Fibroblast of the conjunctiva (primary cell): ENCODE measurements at places on chromosomes 3 and 15.

DNA sequence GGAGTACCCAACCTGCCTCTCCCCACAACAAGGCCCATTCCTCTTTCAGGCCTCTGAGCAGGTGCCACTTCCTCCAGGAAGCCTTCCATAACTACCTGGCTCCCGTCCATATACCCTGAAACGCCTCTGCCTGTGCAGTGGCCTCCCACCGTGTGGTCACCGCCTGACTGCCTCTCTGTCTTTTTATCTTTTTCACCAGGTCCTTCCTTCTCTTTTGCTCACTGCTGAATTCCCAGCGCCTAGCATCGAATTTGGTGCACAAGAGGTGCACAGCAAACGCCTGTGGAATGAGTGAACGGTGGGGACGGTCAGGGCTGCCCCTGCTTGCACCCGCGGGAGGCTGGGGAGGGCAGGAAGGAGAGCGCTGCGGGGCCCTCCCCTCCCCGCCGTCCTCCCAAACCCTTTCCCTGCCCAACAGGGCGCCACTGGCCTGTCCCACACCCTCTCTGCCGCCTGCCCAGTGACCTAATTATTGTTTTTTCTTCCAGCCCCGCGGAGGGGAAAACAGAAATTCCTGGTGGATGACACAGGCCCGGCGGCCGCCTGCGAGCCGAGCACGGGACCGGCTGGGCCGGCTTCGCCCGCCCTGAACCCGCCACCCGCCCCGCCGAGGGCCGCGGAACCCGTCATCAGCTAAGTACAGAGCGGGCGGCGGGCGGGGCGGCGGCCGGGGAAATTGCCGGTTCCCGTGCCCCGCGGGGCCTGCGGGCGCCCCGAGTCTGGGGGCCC lies 140.1 kb downstream of the SMAD6 start:
- DNase-seq: peak; percentile 75

GRCh38 chr3:89025185-89025584 lies 82.2 kb upstream of the EPHA3 start:
- DNase-seq: no peak

- DNase-seq: no peak
Measured at GRCh38 chr3:72082186-72082715, 297.3 kb upstream of the PROK2 start.

DNA sequence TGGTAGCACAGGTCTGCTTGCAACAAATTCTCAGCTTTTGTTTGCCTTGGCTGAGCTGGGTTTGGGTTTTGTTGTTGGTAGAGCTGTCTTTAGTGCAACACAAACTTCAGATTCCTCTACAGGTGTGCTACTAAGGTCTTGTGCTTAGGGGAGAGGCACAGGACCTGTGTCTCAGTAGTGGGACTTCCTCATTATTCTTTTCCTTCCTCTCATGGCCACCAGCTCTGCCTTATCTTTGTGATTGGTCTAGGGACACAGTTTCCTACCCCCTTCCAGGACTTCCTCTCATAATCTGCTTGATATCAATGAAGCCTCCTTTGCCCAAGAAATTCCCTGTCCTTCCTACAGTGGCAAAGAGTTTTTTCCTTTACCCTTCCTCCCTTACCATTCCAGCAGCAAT lies 24.9 kb upstream of the DNAAF4 start:
- no peak for DNase-seq

DNA sequence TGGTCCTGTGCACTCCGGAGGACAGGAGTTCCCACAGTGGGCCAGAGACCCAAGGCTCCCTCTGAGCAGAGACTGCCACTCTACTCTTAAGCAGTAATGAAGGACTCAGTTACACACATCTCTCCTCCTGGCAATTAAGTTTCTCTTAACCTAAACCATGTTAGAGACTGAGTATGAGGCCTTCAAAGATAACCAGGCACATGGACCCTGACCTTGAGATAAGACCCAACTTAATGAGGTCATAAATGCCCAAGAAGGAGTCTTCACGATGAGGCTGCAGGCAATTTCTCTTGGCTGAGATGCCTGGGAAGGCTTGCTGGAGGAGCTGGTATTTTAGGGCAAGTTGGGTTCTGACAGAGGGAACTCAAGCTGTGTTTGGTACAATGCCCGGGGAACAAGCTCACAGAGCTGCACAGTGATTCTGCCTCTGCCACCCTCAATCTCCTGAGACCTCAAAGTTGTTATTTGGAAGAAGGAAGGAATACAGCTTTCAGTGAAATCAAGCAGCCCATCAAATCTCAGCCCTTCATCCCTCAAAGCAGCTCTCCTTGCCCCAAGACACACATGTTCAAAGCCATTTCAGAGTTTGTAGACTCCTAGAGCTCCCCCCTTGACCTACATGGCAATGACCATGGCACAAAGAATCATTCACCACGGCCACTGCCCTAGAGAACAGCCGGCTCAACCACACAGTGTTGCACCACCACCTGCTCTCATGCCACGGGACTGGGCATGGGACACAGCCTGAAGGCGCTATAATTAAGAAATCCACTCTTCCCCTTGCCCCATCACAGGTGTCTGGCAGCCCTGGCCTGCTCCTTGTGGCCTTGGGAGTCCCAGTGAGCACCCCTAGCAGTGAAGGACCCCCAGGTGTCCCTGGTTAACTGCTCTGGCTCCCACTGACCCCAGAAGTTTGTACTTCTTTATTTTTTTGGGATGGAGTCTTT lies 7.1 kb downstream of the RMDN3 start:
- DNase-seq: no peak

DNA sequence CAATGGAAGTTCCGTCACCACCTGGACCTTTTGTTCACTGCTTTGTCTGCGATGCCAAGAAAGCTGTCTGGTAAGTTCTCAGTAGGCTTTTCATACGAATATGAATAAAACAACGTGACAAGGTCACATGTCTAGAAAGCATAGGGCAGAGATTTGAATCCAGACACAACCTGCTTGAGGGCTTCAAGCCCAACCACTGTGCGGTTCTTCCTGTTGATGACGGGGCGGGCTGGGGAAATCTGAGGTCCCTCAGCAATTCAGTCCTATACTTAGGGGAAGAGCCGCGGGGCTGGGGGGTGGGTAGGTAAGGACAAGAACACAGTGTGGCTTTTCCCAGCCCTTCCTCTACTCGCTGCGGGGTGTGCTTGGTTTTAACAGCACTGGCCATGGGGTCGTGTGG lies 32.4 kb upstream of the SMAD3 start:
- no peak for DNase-seq

- DNase-seq: no peak
Measured at GRCh38 chr15:49382394-49382793, 40.6 kb upstream of the FGF7 start.

- DNase-seq: no peak
Measured at GRCh38 chr3:96101006-96101560, 713.3 kb upstream of the EPHA6 start.
